Regular cardiac myocyte (primary cell): ENCODE measurements at places on chromosomes 7 and 10. TPM values are rescaled to one million over a fixed set of nuclear protein-coding genes. Genes with fewer than 3 reads are reported as not detected.

Gene EN2
- not detected in 2 replicates for total RNA-seq

Gene YAE1
- total RNA-seq: 31.3 and 35.3 TPM in 2 replicates

Gene KLF14
- under 0.01 TPM in 1 of 2 replicates, not detected in the other for total RNA-seq

Gene SLC39A12
- total RNA-seq: not detected in 2 replicates

Gene PNLIP
- total RNA-seq: not detected in 2 replicates

Gene DPYSL4
- total RNA-seq: 7.5 and 7.6 TPM in 2 replicates
